ENCODE measurements at places on chromosomes 13 and 19. TPM values are rescaled to one million over a fixed set of nuclear protein-coding genes. Genes with fewer than 3 reads are reported as not detected.

DNA sequence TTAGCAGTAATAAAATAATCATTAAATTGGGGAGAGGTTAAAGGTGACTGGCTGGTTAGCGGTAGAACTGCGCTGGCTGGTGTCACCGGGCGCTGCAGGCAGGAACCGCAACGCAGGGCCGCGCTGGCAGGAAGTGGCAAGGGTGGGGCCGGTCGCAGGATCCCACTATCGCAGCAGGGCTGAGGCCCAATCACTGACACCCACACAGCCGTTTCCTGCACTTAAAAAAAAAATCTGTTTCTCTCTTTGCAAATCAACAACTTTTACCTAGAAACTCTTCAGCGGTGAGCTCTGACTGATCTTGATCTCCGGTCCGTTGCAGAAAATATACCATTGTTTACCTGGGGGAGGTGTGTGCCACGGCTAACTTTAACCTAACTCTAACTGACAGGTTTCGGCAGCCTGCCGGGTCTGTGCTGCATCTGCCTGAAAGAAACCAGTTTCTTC, 46.9 kb downstream of the KLF2 start:
- no peaks in the 10 kb centered on the region for H3K27me3 ChIP-seq
- no peak overlapping the region for H3K27ac ChIP-seq

DNA sequence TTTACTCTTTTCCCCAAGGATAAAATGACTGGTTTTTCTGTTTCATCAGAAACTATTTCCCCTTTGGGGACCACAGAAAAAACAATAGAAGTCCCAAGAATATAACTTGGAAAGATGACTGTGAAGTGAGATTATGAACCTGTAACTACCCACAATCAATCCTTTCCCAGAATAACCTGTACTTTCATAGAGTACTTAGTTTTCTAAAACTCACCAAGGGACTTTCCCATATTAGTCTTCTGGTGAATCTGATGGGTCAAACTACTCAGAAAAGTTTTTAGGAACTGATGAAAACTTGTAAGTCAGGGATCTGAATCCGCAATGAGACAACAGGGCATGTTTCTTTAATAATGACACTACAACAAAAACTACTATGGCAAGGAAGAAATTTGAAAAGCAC, 62.6 kb downstream of the STK24 start:
- H3K36me3 ChIP-seq = peaks cover 13% of the 10 kb centered on the region
- no peak for DNase-seq
- peaks cover 28% of the 10 kb centered on the region for H3K4me1 ChIP-seq
- no peak overlapping the region for H3K4me3 ChIP-seq
- no peak overlapping the region for H3K27ac ChIP-seq

DNA sequence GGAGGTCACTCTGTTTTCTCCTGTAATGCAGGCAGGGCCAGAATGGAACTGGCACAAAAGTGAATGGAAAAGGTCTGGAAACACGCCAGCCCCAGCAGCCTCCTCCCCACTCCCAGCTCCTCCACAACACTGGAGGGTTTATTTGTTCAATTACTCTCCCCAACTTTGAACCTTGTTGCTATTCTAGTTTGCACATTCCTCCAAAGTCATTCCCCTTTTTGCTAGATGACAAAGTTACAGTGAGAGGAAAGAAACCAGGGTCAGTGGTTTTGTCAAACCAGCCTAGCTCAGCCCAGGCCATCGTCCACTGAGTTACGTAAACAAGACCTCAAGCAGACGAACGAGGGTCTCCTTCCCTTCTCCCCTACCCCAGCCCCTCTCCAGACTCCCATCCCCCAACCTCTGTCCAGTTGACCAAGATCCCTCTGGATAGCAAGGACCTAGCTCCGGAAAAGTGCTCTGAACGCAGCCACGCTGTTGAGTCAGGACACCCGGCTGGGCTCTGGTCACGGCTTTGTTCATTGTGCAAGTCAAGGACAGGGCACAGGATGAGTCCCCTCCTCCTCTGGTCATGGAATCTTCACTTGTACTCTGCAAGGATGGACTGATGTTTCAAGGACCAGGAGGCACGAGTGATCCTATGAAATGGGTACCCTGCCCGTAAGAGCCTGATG, 180.0 kb downstream of the USP12 start:
- no peak overlapping the region for H3K4me3 ChIP-seq
- peaks cover 14% of the 10 kb centered on the region for H3K27me3 ChIP-seq
- no peaks in the 10 kb centered on the region for H3K4me1 ChIP-seq

DNA sequence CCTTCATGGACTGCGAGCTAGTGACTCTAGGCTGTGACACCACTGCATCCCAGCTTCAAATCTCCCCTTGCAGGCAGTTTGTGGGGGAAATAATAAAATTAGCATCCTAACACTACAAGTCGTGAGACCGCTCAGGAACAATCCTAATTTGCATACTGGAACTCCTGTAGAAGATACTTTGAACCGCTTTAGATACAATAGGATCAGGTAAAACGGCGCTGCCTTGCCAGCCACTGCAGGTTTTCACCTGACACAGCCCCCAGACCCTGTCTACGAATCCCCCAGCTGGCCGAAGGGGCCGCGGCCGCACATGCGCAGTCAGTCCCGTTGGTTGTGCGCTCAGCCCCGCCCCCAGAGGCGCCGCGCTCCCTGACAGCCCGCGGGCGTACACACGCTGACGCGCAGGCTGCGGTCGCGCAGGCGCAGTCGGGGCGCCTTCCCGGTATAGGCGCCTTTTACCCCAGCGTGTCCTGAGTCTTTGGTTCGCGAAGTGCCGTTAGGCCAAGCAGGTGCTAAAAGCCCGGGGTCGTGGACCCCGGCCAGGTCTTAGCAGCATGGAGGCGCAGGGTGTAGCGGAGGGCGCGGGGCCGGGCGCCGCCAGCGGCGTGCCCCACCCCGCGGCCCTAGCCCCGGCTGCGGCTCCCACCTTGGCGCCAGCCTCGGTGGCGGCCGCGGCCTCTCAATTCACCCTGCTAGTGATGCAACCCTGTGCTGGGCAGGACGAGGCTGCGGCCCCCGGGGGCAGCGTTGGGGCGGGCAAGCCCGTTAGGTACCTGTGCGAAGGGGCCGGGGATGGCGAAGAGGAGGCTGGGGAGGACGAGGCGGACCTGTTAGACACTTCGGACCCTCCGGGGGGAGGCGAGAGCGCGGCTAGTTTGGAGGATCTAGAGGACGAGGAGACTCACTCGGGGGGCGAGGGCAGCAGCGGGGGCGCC, at the start of gene RFXAP:
Gene RFXAP, plus strand, starts transcription at position 419 of the 935 bp plus-strand sequence. Its CDS starts 136 bp downstream, at position 555.
- no peaks in the 10 kb centered on the region for H3K36me3 ChIP-seq
- H3K4me1 ChIP-seq = peaks cover 28% of the 10 kb centered on the region
- DNase-seq = peak; percentile 90
- H3K27me3 ChIP-seq = no peaks in the 10 kb centered on the region
- H3K27ac ChIP-seq = peak within 1 kb of the TSS; percentile 89

DNA sequence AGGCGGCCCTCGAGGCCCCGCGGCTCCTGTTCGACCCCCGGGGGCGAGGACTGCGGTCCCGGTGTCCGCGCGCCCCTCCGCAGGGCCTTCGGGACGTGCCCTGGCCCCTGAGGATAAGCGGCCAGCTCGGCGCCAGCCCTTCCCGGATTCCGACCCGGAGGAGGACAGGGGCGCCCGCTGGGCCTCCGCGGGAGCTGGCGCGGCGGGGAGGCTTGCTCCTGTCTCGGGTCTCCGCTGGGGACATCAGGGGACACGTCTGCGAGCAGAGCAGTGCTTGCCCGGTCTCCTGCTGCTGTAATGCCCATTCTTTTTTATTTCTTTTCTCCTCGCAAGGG, 829 bp downstream of the B3GLCT start:
- H3K4me1 ChIP-seq = peaks cover 28% of the 10 kb centered on the region
- no peaks in the 10 kb centered on the region for H3K27me3 ChIP-seq
- no peak overlapping the region for H3K27ac ChIP-seq
- DNase-seq = peak; percentile 47
- no peaks in the 10 kb centered on the region for H3K36me3 ChIP-seq

DNA sequence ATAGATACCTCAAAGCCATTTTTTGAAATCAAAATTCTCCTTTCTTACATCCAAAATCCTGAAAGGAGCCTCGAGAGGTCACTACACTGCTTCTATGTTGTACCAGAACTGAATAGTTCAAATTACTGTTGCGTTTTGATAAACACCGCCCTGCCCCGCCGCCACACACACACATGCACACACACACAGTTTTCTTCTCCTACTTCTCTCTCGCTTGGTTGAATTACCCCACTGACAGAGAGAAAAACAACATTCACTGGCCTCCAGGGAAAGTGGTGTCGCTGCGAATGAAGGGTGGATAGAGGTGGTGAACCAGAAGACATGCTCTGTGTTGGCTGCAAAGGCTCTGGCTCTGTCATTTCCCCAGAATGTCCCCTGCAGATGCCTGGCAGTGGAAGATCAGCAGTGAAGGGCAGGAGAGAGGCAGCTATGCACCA, 183.4 kb upstream of the RFC3 start:
- H3K27ac ChIP-seq = peak overlapping the region; percentile 88
- H3K4me3 ChIP-seq = peak overlapping the region; percentile 73
- no peaks in the 10 kb centered on the region for H3K27me3 ChIP-seq
- H3K4me1 ChIP-seq = peaks cover 50% of the 10 kb centered on the region
- peak; percentile 17 for DNase-seq

- peaks cover 14% of the 10 kb centered on the region for H3K27me3 ChIP-seq
- peaks cover 2% of the 10 kb centered on the region for H3K36me3 ChIP-seq
- peak overlapping the region; percentile 62 for H3K4me3 ChIP-seq
- H3K27ac ChIP-seq = no peak overlapping the region
- DNase-seq = no peak
Observed at GRCh38 chr19:7908078-7908699, 4.5 kb downstream of the MAP2K7 start.

- H3K27me3 ChIP-seq = peaks cover 23% of the 10 kb centered on the region
- no peaks in the 10 kb centered on the region for H3K36me3 ChIP-seq
- peaks cover 13% of the 10 kb centered on the region for H3K4me1 ChIP-seq
- H3K4me3 ChIP-seq = no peak overlapping the region
- no peak for DNase-seq
- no peak overlapping the region for H3K27ac ChIP-seq
Observed at GRCh38 chr19:1495051-1495798, 4.2 kb downstream of the REEP6 start.

DNA sequence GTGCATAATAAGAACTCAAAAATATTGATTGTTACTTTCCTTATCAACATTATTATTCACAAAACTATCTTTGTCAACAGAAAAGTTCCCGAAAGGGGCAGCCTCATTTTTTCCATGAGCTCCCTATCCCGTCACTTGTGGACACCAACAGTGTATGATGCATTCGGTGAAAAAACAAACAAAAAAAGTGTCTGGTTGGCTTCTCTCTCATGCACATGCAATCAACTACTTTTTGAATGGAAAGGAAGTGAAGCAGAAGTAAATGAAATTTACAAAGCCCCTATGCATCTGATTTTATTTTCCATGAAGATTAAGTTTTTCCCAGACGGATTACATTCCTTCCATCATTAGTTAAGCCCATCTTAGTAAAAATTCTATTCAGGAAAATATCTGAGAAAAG, 526.9 kb downstream of the RFC3 start:
- H3K4me1 ChIP-seq = peaks cover 28% of the 10 kb centered on the region
- no peaks in the 10 kb centered on the region for H3K36me3 ChIP-seq
- H3K27me3 ChIP-seq = no peaks in the 10 kb centered on the region

GRCh38 chr19:40594657-40595091, 6.5 kb upstream of the LTBP4 start:
- H3K27ac ChIP-seq = no peak overlapping the region
- peaks cover 50% of the 10 kb centered on the region for H3K4me1 ChIP-seq
- no peak for DNase-seq
- H3K36me3 ChIP-seq = peaks cover 3% of the 10 kb centered on the region
- H3K4me3 ChIP-seq = peak overlapping the region; percentile 65

DNA sequence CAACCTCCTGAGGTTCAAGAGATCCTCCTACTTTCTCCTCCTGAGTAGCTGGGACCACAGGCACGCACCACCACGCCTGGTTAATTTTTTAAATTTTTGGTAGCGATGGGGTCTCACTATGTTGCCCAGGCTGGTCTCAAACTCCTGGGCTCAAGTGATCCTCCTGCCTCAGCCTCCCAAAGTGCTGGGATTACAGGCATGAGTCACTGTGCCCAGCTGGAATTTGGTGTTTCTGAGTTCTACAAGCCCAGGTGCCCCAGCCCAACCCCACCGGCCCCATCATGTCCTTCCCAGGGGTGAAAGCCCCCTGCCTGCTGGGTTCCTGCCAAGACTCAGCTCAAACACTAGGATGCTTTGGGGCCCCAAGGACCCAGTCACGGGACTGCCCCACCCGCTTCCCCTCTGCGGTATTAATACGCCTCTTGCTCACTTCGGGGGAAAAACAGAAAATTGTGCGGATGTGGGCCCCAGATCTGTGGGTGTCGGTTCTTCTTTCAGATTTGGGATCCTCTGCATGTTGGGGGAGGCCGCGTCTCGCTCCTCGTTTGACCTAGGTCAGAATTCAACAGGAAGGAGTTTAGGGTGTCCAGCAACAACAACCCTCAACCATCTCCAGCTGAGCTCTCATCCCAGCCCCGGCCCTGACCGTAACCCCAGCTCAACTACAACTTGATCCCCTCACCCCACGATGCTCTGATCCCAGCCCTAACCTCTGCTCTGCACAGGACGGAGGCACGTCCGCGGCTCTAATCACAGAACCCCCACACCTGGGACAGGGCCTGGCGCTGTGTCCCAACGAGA, 3.7 kb upstream of the FCER2 start:
- DNase-seq = no peak
- H3K4me1 ChIP-seq = no peaks in the 10 kb centered on the region
- no peaks in the 10 kb centered on the region for H3K36me3 ChIP-seq

DNA sequence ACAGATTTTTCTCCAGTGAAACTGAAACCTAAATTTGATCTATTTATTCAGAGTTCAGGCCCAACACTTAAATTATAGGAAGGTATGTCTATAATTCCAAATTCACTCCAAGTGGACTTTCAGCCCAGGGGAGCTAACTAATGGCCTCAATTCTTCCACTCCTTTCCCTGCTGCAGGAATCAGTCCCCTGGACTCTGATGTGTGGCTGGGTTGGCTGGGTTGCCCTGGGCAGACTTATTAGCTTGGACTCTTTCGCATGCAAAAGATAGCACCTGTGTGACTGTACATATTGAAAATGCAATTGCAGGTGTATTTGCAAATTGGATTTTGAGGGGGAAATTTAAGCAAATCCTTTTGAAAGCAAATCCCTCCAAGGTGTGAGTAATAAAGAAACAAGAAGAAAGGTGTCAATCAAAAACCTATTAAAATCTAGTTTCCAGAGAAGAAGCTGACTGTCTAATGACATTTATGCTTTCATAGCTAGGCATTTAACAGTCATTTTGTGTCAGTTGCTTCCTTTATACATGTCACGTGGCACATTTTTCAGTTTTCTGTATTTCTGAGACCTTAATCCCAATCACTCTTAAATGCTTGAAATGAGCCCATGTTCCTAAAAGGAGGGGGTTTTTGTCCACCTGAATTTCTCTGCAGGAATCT, 42.7 kb downstream of the KLF5 start:
- DNase-seq = no peak
- no peak overlapping the region for H3K27ac ChIP-seq
- no peaks in the 10 kb centered on the region for H3K27me3 ChIP-seq

GRCh38 chr19:47110521-47111005, 3.0 kb downstream of the ZC3H4 start:
- H3K4me1 ChIP-seq = peaks cover 64% of the 10 kb centered on the region
- no peak for DNase-seq
- H3K27me3 ChIP-seq = peaks cover 5% of the 10 kb centered on the region

NHLRC3 gene
- total RNA-seq = 24.4 TPM

IRS2 gene
- 7.0 TPM for total RNA-seq

KIR2DL4 gene
- not detected for total RNA-seq

ZIM2 gene
- not detected for total RNA-seq

AKAP8 gene
- total RNA-seq = 43.1 TPM

TNNI3 gene
- total RNA-seq = 5.4 TPM

PTH2 gene
- total RNA-seq = not detected

ZNF296 gene
- total RNA-seq = 1.2 TPM

IGFL3 gene
- total RNA-seq = not detected

C19orf67 gene
- total RNA-seq = not detected

KLK13 gene
- total RNA-seq = not detected

OR10H2 gene
- total RNA-seq = not detected

NTF4 gene
- not detected for total RNA-seq

NLRP5 gene
- not detected for total RNA-seq

DACT3 gene
- total RNA-seq = 7.4 TPM

TMPRSS9 gene
- 0.12 TPM for total RNA-seq

TMEM145 gene
- 19.4 TPM for total RNA-seq

ZNF256 gene
- 11.3 TPM for total RNA-seq

C19orf53 gene
- total RNA-seq = 89.1 TPM

All from neural crest cell (in vitro differentiated cells).